ENCODE measurements at places on chromosomes 16 and 17.

DNA sequence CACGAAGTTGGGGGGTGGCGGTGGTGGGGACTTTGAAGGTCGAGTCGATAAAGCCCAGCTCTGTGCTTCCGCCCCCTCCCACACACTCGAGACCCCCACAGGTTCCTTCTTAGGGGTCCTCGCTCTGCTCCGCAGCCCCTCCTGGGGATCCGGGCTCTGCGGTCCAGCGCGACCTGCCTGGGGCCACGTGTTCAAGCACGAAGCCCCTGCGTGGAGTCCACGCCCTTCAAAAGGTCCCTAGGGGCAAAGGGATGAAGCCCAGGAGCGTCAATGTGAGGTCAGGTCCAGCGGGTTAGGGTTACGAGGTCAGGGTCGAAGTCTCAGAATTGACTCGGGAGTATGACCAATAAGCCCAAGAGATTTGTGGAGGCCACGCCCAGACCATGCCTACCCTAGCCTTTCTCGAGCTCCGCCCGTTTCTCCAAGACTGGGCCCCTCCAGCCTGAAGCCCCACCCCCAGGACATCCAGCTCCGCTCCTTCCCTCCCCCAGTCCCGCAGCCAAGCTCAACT, 786 bp upstream of the CACNA1G start:
- peak; percentile 61 for DNase-seq

- no peak for DNase-seq
Observed at GRCh38 chr17:9444687-9445086, 130.9 kb downstream of the STX8 start.

DNA sequence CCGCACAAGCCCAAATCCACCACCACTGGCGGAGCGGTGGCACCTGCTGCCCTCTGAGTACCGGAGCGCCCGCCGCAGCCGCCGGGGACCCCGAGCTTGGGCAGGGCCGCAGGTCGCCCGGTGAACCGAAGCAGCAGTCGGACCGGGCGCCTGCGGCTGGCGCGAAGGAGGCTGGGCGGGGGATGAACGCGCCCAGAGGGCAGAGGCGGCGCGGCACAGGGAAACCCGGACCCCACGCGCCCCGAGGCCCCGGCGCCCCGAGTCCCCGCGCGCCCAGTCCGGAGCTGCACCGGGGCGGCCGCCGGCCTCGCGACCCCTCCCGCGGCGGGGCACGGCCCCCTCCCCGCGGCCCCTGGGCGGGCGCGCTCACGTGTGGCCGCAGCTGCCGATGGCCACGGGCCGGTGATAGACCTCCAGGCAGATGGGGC, 393 bp downstream of the RNF166 start:
- DNase-seq: peak; percentile 40

- no peak for DNase-seq
Observed at GRCh38 chr16:31464781-31465260, 5.5 kb downstream of the ARMC5 start.

- DNase-seq: no peak
Observed at GRCh38 chr16:24471561-24472350, 67.6 kb upstream of the RBBP6 start.

GRCh38 chr17:63760771-63761539, 12.4 kb downstream of the CCDC47 start:
- peak; percentile 45 for DNase-seq

GRCh38 chr17:4587803-4588202, 3.5 kb downstream of the SMTNL2 start:
- no peak for DNase-seq

DNA sequence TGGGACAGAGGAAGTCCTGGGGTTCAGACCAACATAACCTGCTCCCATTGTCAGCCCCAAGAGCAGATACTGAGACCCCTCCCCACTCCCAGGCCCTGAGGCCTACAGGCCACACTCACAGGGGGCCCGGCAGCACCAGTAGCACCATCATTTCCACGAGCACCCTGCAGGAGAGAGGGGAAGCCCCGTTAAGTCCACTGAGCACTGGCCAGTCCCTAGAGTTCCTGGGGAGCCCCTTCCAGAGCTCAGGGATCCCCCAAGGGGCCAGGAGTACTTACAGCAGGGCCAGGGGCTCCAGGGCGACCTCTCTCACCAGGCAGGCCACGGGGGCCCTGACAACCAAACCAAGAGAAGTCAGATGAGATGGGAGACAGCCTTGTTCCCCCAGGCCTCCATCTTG, 5.4 kb downstream of the COL1A1 start:
- no peak for DNase-seq

- no peak for DNase-seq
Observed at GRCh38 chr17:79422236-79422635, 188.6 kb downstream of the RBFOX3 start.

DNA sequence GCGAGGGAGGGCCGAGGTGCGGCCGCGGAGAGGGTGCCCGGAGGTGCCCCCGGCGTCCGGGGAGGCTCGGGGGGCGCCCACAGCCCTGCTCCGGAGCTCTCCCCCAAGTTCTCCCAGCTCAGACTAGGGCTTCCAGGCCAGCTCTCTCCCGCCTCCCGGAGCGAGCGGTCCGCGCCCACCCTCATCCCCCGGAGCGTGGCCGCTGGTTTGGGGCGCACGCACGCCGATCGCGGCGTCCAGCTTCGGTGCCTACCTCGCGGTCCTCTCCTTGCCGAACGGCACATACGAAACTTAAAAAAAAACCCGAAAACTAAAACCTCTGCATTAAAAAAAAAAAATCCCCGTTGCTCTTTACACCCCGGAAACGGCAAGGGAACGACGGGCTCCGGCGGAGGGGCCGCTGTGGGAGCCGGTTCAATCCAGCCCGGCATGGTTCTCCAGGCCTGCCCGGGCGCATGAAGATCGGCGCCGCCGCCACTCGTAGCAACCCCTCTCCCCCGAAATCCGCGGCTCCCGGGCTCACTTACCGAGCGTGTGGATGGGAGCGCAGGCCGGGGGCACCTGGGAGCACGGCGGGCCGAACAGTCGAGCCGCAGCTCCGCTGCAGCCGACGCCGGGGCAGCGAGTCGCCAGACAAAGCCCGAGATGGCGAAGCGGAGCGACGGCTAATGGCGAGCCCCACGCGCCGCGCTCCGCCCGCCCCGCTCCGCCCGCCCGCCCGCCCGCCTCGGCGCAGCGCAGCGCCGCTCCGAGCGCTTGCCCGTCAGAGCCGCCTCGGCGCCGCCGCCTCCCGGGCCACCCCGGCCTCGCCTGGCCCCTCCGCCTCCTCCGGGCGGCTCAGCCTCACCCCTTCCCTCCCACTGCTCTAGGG, 973 bp upstream of the UBTF start:
- DNase-seq: peak; percentile 64

GRCh38 chr16:13056607-13057006, 155.2 kb downstream of the SHISA9 start:
- DNase-seq: no peak

DNA sequence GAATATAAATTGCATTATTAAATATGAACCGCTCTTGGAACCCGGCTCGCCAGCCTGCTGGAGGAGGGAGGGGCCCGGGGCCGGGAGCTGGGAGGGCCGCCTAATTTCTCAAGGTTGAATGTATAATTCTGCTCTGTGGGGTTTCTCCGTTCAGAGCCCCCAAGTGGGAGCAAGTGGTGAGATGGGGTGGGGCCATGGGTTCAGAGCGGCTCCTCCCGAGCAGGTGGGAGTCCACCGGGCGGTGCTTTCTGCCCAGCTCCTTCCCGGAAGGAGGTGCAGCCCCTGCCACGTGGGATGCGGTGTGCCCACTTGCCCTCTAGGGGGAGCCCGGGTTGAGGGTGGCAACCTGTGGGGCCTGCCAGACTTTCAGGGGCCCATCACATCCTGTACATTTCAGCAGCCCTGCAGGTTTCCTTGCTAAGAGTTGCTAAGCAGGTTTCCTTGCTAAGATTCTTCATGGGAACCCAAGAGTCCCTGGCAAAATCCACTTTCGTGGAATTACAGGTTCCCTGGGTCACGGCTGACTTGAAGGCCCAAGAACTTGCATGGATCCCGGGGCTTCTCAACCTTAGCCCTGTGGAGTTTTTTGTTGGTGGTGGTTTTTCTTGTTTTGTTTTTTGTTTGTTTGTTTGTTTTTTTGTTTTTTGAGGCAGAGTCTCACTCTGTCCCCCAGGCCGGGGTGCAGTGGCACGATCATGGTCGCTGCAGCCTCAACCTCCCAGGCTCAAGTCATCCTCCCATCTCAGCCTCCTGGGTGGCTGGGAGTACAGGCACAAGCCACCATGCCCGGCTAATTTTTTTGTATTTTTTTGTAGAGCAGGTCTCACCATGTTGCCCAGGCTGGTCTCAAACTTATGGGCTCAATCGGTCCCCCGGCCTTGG, 196.7 kb upstream of the GSE1 start:
- peak; percentile 88 for DNase-seq

DNA sequence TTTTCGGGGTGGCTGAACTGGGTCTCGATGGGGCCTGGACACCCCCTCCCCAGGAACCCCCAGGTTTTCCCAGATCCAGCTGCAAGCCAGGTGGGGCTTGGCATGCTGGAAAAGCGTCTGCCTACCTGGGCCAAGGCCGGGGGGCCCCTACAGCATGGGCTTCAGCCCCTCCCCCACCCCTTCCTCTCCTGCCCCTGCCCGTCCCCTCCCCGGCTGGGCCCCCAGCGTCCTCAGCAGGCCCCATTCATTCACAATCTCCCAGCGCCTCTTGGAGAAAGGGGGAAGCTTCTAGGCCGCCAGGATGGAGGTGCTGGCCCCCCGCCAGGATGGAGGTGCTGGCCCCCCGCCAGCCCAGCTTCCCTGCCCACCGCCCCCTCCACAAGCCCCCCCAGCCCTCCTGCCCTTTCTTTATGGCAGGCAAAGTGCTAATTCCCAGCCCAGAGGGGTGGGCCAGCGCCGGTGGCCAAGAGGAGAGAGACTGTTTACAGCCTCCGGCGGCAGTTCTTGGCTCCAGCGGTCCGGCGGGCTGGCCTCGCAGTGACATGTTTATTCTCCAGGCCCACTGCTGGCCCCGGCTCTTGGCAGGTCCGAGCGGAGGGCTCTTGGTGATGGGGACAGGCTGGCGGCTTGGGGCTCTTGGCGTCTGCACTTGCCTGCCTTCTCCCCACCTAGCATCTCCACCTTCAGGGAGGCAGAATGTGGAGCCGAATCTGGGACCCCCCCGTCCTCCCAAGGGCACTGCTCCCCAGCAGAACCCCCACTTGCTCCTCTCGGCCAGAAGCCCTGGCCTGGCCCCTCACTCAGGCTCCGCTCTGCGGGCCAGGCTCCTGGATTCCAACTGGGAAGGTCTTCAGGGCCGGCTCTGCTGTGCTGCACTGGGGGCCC, 94.4 kb upstream of the CIBAR2 start:
- DNase-seq: no peak

GRCh38 chr17:72362376-72363088, 241.7 kb downstream of the SOX9 start:
- no peak for DNase-seq

DNA sequence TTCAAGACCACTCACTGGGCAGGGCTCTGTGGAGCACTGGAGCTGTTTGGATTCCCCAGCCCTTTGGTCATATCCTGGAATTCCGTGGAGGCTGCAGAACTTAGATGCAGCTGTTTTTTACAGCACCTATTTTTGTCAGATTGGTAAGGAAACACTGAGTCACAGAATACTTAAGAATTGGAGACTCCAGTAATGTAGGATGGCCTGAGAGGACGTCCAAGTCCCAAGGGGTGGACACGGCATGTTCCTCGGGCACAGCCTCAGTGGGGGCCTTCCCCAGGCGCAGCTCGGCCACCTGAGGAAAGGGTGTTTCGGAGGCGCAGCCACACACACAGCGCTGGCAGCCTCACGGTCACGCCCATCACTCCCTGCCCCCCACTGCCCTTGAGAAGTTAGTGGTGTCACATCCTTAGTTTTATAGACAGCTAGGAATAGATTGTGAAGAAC, 14.8 kb downstream of the PLD6 start:
- no peak for DNase-seq

DNA sequence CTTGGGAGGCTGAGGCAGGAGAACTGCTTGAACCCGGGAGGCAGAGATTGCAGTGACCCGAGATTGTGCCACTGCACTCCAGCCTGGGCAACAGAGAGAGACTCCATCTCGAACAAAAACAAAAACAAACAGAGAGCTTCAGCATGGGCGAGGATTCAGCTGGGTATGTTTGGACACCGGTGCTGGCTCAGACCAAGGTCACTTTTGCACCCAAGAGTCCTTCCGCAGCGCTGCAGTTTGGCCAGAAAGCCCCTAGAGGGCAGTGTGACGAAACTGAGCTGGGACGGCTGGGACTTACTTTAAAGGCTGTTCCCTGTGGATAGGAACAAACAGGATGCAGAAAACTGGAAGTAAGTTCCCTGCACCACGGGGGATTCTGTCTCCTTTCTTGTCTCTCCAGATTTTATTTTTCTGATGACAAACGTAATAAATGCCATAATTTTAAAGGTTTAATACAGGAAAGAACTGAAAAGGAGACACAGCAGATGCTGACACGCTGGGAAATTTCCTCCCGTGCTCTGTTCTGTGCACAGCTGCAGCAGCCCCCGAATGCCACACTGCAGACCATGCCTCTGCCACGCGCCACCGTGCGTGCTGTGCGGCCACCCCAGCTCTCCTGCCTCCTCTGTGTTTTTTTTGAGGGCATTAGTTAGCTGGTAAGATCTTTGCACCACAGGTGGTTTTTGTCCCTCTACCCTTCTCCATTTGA, 25.2 kb upstream of the USP36 start:
- peak; percentile 77 for DNase-seq

GRCh38 chr17:49224198-49224996, 6.2 kb downstream of the PHOSPHO1 start:
- peak; percentile 60 for DNase-seq

GRCh38 chr17:40317345-40317873, 8.4 kb downstream of the RARA start:
- DNase-seq: peak; percentile 65

DNA sequence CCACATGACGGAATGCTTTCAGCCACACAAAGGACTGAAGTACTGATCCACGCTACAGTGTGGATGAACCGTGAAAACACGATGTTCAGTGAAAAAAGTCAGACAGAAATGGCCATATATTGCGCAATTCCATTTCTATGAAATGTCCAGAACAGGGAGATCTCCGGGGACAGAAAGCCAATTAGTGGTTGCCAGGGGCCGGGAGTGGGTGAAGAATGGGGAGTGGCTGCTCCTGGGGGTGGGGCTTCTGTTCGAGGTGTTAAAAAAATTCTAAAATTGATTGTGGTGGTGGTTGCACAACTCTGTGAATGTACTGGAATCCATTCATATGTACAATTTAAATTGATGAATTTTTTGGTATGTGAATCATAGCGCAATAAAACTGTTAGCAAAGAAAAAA, 154.8 kb upstream of the HSBP1 start:
- DNase-seq: no peak

GRCh38 chr16:62034231-62035114, 1.8 kb downstream of the CDH8 start:
- no peak for DNase-seq

DNA sequence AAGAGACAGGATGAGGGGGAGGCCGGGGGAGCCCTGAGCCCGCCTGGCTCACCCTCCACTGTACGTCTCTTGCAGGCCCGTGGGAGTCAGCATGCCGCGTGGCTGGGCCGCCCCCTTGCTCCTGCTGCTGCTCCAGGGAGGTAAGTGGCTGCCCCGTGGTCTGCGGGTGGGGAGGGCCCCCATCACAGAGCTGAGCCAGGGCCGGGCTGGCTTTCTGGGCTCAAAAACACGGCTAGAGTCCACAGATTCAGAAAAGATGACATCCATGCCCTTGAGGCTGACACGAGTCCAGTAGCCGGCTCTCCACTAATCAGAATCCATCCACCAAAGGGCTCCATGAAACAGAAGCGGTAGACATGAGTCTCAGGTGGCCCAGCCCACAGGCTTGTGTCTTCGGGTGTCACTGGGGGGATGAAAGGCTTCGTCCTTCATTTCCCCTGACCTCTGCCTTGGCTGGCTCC, 28.0 kb downstream of the IL21R start:
- DNase-seq: peak; percentile 13

GRCh38 chr16:31193874-31194273, 8.7 kb downstream of the PYCARD start:
- DNase-seq: no peak

All from activated CD4-positive, alpha-beta T cell treated with anti-CD3 and anti-CD28 coated beads for 48 hours (primary cell).